ENCODE measurements at places on chromosomes 7 and 10.

DNA sequence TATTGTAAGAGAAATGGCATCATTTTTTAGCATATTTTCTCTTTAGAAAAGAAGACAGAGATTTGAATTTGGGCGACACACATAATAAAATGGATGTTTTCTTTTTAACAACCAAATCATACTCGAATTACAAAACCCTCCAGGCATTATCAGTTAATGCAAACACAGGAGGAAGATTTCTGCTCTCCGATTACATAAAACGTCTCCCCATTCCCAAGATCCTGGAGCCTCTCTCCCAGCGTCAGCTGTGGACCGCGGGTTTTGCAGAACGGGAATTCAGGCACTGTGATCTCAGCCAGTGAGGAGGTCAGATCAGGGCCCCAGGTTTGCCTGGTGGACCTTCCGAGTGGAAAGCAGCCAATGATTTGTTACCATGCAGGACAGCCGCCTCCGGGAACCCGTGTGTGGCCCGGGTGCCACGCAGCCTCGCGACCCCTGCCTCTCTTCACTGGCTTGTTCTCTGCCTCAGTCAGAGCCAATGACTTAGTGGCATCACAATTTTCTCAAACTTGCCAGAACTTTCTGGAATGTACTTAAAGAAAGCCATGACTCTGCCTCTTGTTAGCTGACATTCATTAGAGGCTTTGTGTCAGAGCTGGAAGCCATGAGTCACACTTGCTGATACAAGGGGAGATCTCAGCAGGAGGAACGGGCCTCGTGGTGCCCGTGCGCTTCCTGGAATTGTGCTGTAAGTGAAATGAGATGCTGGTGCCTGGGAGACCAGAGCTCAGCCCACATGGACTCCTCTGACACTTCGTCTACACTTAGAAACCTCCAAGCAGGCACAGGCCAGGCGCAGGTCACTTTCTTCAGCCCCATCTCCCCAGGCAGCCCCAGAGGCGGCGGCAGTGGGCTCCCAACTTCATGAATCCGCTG, 246.1 kb downstream of the KLF6 start:
- no peak for DNase-seq

GRCh38 chr10:722281-723060, 33.0 kb upstream of the DIP2C start:
- no peak for DNase-seq

GRCh38 chr7:94183289-94183749, 179.2 kb upstream of the BET1 start:
- no peak for DNase-seq

DNA sequence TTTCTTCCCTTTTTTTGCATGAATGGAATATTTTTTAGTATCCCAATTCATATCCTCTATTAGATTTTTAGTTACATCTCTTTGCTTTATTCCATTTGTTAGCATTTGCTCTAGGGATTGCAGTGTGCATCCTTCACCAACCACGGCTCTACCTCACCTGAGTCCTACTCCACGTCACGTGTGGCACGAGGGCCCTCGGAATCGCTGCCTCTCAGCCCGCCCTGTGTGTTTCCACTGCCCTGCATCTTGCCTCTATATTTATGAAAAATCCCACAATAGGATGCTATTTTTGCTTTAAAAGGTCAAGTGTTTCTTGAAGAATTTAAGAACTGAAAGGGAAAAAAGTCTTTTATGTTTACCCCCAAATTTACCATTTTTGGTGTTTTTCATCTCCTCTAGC, 41.0 kb downstream of the CFAP46 start:
- no peak for DNase-seq

DNA sequence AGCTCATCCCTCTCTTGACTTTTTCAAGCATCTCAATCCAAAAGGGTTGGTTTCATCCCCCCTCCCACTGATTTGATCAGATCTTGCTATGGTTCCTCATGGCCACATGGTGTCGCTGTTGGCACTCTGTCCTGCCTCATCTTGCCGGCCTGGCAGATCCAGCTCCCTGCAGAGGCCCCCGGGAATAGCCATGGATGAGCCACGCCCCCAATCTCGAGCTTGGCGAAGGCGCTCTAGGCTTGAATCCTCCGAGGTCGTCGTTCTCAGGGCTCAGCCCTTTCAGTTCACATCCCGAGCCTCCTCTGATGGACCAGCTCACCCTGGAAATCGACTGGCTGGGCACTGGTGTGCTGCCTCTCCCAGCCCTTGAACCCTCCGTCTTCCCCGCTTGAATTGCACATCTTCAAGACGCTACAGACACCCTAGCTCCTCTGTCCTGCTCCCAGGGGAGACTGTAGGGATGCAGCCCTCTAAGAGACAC, 628.7 kb downstream of the TYW1 start:
- DNase-seq, result peak; percentile 52

- DNase-seq, result no peak
These were observed 377.2 kb downstream of the PARD3 start for GRCh38 chr10:34437906-34438305.

DNA sequence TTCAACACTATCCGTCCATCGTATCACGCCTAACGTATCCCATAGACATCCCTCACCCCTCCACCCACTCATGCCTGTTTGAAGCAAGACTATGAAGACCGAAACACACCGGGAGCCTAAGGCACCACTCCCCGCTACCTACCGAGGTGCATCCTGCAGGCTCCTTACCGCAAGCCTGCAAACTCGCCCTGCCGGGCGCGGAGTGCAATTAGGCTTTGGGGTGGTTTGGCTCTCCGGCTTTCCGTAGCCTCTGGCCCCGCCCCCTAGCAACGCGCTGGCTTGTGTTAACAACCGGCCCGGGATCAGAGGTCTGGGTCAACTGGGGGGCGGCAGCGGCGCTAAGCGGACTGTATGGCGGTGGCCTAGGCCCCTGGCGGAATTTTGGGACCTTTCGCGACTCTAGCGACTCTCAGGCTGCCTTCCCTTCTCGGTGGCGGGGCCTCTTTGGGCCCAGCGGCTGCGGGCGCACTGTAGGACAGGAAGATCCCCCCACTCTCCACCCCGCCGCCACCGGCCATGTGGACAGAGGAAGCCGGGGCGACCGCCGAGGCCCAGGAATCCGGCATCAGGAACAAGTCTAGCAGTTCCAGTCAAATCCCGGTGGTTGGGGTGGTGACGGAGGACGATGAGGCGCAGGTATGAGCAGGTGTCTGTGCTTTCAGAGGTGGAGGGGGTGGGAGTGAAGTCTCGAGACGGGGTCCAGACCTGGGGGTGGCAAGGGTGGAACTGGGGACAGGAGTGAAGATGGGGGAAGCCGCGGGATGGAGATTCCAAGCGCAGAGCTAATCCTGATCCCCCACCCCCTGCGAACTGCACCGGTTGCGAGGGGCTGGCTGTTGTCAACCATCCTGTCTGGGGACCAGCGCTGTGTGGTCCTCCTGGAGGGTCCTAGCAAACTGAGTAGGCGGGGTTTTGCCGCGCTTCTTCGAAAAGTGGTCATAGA, at the start of gene CFAP69:
Gene CFAP69, plus strand, starts transcription at position 266 of the 943 bp plus-strand sequence. Its CDS starts 251 bp downstream, at position 517.
- peak; percentile 84 for DNase-seq

DNA sequence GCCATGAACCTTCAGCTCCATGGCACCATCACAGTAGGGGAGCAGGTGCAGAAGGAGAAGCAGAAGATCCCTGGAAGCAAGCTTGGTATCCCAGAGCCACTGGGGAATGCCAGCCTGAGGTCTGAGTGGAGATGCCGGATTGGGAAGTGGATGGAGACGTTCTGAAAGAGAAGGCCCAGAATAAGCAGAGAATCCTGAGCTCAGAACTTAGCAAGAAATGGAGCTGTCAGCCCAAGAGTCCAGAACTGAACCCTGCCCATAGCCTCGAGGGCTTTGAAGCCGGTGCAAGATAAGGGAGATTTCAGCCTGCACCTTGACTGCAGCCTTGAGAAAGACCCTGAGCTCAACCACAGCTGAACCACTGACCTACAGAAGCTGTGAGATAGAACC, 13.9 kb upstream of the GDF10 start:
- DNase-seq, result no peak

GRCh38 chr10:1434912-1435692, 302.2 kb downstream of the ADARB2 start:
- no peak for DNase-seq

GRCh38 chr10:93131986-93132385, 58.3 kb downstream of the CYP26A1 start:
- no peak for DNase-seq

DNA sequence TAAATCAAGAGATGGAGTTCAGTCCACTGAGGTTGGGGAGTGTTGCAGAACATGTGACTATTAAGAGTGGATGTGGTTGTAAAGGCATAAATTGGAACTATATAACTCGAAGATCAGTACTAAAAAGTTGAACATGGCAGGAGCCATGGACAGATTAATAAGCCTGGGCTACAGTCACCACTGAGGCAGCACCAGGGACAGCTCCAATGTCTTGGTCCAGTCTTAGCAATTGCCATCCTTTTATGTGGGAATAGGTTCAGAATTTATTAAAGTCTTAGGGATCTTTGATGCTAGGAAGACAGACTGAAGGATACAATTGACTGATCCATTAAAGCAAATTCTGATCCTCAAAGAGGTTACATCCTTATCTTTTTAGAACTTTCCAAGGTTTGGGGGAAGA, 156.6 kb downstream of the ADRA2A start:
- DNase-seq, result no peak

GRCh38 chr7:156175003-156175402, 362.7 kb upstream of the SHH start:
- no peak for DNase-seq

DNA sequence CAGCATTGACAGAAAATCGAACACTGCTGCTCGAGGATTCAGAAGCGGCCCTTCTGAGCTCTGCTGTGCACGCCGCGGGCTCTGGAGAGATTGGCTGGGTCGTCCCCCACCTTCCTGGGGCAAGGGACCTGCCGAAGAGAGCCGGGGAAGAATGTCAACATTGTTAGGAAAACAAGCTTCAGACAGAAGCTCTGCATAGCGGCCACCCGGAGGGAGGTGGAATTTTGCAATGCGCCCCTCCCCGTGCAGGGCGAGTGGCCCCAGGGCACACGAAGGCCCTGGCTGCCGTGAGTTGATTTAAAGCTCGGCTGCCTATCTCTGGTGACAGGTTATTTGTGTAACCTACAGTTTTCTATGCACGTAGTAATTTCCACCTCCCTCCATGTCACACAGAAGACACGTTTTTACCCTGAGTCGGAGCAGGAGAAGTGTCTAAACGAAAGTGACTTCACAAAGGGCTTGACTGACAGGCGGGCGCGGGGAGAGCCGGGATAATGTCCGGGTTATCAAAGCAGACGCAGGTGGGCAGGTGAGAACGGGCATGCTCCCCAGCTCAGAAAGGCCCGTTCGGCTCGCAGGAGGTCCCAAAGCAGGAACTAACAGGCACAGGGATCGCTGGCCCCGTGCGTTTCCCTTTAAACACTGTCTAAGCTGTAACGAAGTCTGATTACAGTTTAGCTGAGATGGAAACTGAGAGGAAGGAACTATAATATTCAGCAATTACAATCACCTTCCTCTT, 84.6 kb downstream of the PDGFA start:
- DNase-seq, result no peak

GRCh38 chr7:148916186-148916585, 32.1 kb upstream of the EZH2 start:
- DNase-seq, result no peak

GRCh38 chr7:86814661-86815379, 171.1 kb downstream of the GRM3 start:
- peak; percentile 77 for DNase-seq

DNA sequence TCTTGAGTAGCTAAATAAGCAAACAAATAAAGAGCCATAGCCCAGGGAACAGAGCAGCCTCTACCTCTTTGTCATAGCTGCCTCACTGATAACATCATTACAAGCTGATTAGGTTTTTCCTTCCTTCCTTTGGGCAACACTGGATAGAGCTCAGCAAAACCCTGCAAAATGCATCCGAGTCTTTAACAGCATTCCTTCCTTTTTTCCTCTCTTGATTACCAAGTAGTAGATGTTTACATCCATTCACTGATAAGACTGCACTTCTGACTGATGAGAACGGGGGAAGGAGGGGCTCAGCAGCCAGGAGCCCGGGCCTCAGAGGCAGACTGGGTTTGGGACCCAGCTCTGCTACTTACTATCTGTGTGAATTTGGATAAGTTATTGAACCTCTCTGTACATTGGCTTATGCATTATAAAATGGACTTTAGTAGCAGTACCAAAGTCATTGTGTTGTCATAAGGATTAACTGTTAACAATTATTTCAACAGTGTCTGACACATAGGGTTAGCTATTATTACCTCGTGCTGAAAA, 214.2 kb downstream of the ANK3 start:
- no peak for DNase-seq

- DNase-seq, result no peak
These were observed 429.0 kb upstream of the GRM3 start for GRCh38 chr7:86214734-86215133.

DNA sequence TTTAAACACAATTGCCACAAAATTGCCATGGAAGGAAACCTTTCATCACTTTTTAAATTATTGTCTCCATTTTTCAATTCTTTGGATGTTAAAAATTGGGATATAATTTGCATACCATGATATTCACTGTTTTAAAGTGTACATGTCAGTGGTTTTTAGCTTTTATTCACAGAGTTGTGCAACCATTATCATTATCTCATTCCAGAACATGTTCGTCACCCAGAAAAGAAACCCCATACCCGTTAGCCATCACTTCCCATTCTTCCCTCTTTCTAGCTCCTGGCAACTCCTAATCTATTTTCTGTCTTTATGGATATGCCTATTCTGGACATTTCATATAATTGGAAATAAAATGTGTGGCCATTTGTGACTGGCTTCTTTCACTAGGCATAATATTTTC, 260.3 kb upstream of the FERD3L start:
- DNase-seq, result no peak

DNA sequence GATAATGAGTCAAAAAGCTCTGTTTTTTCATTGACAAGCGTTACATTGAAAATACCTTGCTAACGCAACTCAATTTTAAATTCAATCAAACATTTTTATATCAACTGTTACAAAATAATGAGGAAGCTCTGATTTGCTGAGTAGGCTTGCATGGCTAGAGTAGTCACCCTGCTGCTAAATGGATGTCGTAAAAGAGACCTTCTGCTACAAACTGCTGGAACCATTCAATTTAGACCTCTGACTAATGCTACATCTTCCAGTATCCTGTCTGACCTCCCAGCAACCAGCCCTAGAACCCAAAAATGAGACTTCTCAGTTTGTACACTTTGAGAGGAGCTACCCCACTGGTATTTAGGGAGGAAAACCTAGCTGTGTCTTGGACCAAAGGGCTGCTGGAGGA, 84.0 kb upstream of the ELMO1 start:
- no peak for DNase-seq

DNA sequence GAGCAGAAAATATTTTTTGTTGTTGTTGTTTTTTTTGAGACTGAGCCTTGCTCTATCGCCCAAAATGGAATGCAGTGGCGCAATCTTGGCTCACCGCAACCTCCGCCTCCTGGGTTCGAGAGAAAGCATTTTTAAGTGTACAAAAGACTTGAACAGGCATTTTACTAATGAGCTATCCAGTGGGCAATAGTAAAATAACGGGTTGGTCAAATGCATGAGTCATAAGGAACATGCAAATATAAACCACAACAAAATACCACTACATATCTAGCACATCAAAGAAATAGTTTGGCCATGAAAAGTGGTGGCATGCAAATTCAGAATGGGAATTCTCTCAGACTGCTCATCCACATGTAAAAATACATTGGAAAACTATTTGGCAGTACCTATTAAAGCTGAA, 71.7 kb upstream of the TMEM106B start:
- no peak for DNase-seq

Measured in globus pallidus (tissue), 1 donor.